ENCODE measurements at places on chromosomes 2 and 18. TPM values are rescaled to one million over a fixed set of nuclear protein-coding genes. Genes with fewer than 3 reads are reported as not detected.

Gene TMEM87B
- total RNA-seq, result 7.4 TPM

Gene OTOS
- total RNA-seq, result not detected

Gene CIB4
- not detected for total RNA-seq

Gene ABHD3
- total RNA-seq, result 7.7 TPM

Gene CD8A
- total RNA-seq, result 0.48 TPM

Gene STPG4
- not detected for total RNA-seq

Gene FRZB
- total RNA-seq, result 3.9 TPM

Gene SCLY
- total RNA-seq, result 11.9 TPM
